ENCODE measurements at places on chromosomes 16 and 17.
A peak's percentile ranks its signal among the peaks of the same experiment; 100 is the strongest.

DNA sequence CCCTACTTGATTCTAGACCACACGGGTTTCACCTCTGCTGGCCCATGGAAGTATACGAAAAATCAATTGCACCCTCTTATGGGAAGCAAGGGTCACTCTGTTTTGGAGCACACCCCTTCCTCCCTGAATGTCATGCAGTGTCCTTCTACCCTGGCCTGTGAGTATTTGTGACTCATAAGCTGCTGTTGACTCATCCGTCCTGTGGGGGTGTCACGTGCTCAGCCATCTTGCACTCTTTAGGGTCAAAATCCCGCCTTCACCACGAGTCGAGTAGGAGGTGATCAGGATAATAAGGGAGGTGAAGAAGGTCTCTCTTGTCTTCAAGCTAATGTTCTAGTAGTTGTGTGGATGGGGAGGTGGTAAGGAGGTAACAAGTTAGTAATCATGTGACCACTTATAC lies 341.0 kb upstream of the EEF2KMT start:
- no peak for DNase-seq

- no peak for DNase-seq
Observed at GRCh38 chr17:28975646-28976045, 24.3 kb upstream of the PHF12 start.

GRCh38 chr16:86566966-86567700 lies 504 bp downstream of the FOXC2 start:
- no peak for DNase-seq

GRCh38 chr17:28480799-28481571 lies 7.5 kb downstream of the SLC13A2 start:
- DNase-seq = no peak

- DNase-seq = no peak
Observed at GRCh38 chr16:78435260-78435659, 335.8 kb downstream of the WWOX start.

DNA sequence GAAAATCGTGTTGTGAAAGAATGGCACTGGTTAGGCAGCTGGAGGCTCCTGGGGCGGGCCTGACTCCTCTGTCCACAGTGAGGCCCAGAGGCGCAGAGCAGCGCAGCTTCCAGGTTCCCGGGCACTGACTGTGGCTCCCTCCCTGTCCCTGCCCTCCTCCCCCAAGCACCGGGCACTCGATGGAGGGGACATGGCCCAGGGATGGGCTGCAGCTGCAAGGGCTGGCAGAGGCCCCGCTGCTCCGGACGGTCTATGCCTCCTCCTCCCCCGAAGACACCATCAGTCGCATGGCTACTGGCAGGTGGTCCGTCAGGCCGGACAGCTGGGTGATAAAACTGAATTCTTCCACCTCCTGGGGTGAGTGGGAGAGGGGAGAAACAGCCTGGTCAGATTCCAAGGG lies 50.1 kb downstream of the PRMT7 start:
- DNase-seq = no peak

DNA sequence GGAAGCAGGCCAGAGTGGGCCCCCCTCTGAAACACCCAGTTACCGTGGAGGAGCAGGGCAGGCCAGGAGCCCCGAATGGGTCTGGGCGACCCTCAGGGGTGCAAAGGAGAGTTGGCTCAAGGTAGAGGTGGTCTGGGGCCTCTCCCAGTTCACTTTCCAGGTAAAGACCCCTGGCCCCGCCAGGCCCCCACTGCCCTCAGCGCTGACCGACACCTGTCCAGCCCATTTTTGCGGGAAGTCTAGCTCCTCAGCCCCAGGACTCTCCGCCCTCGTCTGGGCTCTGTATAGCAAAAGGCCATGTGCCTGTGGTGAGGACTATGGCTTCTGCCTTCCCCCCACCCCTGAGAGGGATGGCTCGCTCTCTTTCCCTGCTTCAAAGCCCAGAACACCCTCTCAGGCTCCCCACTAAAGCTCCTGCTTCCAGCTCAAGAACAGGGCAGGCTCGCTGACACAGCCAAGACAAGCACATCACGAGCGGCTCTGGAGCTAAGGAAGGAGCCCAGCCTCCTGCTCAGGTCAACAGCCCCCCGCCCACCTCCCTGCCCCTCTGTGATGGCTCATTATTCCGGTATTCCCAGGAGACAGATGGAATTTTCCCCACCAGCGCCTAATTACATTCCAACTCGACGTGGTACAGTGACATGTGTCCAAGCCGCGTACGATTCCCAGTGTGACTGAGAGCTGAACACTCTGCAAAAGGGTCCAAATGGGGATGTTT lies 59.4 kb downstream of the RTN4RL1 start:
- no peak for DNase-seq

DNA sequence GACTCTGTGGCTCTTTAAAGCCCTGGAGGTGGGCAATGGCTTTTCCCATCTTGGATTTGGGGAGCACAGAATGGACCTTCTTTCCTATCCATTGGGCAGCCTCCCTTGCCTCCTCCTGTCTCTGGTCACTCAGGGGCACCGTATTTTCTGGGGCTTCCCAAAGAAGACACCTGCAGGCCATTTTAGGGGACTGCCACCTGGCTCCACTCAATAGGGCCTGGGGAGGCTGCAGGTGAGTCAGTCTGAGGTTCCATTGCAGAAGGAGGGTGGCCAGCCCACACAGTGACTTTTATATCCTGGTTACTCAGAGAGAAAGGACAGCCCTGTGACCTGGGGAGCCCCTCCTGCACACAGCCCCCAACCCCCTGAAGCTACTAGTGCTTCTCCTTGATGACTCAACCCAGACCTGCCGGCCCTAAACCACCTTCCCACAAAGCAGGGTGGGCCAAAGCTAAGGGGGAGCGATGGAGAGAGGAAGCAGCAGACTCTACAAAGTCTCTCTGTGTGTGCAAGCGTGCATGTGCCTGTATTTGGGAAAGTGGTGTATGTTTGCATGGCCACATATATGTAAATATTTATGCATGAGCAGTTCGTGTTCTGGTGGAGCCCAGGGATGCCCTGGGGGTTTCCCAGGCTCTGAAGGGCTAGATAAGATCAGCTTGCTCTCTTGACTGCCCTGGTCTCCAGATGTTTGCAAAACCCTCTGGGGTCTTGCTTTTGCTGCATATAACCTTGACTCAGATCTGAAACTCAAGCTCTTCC lies 5.0 kb downstream of the CX3CL1 start:
- DNase-seq = peak; percentile 16

GRCh38 chr17:35612924-35613521 lies 25.9 kb downstream of the AP2B1 start:
- no peak for DNase-seq

GRCh38 chr16:4495766-4496165 lies 19.6 kb downstream of the HMOX2 start:
- DNase-seq = no peak

DNA sequence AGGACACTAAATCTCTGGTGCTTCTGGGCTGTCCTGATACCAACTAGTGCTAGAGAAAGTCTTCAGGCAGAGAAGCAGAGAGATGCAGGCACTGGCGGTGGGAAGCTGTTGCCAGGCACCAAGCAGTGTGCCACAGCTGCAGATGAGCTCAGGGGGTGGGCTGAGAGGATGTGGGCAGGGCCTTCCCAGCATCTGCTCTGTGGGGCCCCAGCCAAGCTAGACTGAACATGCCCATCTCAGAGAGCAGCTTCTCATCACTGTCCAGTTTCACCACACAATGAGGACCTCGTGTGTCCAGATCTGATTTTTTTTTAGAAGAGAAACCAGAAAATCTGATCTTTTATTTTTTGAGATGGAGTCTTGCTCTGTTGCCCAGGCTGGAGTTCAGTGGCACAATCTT lies 17.1 kb downstream of the PSKH1 start:
- no peak for DNase-seq

DNA sequence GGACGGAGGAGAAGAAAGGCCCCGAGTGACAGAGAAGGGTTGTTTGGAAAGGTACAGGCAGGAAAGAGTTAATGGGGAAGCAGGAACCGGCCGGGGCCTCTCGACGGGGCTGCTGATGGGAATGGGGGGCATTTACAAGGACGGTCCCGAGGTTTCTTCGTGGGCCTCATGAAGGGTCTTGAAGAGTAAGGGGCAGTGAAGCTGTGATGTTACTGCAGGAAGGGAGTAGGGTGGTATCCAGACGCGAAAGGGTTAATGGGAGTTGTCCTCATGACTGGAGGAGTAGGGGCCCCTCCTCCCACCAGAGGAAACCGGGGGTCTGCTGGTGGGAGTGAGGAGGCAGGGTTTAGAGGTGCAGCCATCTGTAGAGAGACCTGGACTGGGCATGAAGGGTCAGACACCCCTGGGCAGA lies 481 bp downstream of the PDK2 start:
- DNase-seq = no peak

DNA sequence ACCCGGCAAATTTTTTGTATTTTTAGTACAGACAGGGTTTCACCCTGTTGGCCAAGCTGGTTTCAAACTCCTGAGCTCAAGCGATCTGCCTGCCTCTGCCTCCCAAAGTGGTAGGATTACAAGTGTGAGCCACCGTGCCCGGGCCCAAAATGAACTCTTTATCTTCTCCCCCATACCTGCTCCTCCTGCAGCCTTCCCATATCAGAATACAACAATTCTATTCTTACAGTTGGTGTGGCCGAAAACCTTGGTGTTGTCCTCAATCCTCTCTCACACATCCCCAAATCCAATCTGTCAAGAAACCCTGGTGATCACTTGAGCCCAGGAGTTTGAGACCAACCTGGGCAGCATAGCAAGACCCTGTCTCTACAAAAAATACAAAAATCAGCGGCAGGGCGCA lies 19.5 kb upstream of the SPN start:
- no peak for DNase-seq

- no peak for DNase-seq
Observed at GRCh38 chr16:79209308-79209707, 391.2 kb downstream of the MAF start.

All from stimulated activated CD4-positive, alpha-beta T cell treated with anti-CD3 and anti-CD28 coated beads, Interleukin-4, amount 100 ng/mL, for 48 hours (primary cell).